ENCODE measurements at places on chromosomes 16 and 17. TPM values are rescaled to one million over a fixed set of nuclear protein-coding genes. Genes with fewer than 3 reads are reported as not detected.

MYL11 gene
- not detected for total RNA-seq

NT5C gene
- 76.5 TPM for total RNA-seq

DNA sequence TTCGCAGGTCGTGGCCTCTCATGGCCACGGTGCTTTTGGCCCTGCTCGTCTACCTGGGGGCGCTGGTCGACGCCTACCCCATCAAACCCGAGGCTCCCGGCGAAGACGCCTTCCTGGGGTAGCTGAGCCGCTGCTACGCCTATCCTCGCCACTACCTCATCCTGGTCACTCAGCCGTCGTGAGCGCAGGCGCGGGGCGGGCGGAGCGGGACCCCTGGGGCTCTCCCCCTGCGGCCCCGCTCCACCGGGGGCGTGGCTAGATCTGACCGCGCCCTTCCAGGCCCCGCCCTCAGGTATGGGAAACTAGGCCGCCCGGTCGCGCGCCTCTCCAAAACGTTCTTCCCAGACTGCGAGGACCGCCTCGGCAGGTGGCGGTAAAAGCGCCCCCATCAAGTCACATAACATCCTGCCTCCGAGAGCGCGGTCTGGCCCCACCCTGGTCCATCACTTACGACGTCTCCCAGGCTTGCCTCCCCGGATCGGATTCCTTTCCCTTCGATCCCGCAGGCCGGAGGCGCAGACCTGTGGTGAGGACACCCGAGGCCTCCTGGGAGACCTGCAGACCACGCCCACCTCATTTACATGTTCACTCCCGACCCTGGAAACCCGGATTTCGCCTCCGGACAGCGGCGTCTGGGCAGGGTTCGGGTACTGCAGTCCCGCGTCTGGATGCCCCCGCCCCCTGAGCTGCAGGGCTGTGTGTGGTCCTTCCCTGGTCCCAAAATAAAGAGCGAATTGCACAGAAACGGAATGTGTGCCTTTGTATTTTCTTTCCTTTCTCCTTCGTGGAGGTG lies 91.5 kb upstream of the TMEM97 start:
- DNase-seq, result peak; percentile 72

NPIPA7 gene
- 7.1 TPM for total RNA-seq
